ENCODE measurements at places on chromosomes 11 and 22.

DNA sequence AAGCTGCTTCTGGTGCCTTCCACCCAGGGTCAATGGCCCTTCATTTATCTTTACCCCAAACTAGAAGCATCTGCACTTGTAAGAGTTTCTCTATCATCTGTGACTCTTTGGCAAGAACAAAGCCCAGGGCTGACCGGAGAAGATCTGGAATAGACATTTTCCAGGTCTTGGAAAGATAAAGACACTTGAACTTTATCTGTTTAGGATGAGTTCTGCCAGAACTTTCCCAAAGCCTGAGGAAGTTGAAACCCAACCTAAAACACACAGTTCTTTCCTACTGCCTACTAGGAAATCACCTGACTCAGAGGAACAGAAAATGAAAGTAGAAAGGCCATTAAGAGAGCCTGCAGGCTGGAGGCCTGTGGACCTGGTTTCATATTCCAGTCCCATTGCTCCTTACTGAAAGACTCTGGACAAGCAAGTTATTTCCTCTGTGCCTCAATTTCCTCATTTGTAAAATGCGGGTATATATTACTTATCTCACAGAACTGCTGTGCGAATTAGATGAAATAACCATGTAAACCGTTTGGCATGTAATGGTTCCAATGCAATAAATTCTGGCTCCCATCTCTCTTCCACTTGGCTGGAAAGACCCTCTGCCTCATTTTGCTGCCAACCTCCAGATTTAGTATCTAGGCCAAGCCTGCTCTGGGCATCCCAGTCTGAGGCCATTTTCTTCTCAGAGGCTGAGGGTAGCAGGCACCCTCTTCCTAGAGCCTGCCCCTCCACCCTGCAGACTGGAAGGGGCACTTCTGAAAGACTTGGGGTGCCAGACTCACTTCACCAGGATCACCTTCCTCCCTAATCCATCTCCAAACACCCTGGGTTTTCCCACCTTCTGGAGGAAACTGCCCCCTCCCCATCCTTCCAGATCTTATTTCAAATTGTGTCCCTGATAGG, 1.2 kb downstream of the UBE2L6 start:
- H3K27me3 ChIP-seq, result no peaks in the 10 kb centered on the region
- peak; percentile 66 for DNase-seq
- peak overlapping the region; percentile 97 for H3K27ac ChIP-seq
- H3K4me3 ChIP-seq, result peak overlapping the region; percentile 96
- peaks cover 54% of the 10 kb centered on the region for H3K4me1 ChIP-seq
- H3K36me3 ChIP-seq, result peaks cover 45% of the 10 kb centered on the region

- no peak for DNase-seq
- H3K4me1 ChIP-seq, result no peaks in the 10 kb centered on the region
- H3K27me3 ChIP-seq, result no peaks in the 10 kb centered on the region
- H3K4me3 ChIP-seq, result no peak overlapping the region
These were observed 5.4 kb upstream of the OR51A2 start for GRCh38 chr11:4960877-4961276.

- H3K27me3 ChIP-seq, result no peaks in the 10 kb centered on the region
- no peak overlapping the region for H3K4me3 ChIP-seq
- no peak overlapping the region for H3K27ac ChIP-seq
- no peaks in the 10 kb centered on the region for H3K4me1 ChIP-seq
- peaks cover 15% of the 10 kb centered on the region for H3K36me3 ChIP-seq
These were observed 78.4 kb downstream of the HSD17B12 start for GRCh38 chr11:43758927-43759326.

DNA sequence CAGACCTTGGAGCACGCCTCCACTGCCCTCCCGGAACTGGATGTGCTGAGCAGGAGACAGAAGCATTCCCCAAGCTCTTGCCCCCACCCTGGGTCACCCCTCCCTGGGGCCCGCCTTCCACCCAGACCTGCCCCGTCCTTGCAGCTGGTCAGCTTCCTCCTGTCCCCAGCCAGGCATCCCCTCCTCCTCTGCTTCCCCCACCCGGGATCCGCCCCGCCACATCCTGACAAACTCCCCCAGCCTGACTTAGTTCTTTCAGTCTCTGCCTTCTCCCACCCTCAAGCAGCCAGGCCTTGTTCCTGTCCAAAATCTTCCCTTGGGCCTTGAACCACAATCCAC, 1.1 kb upstream of the PLXNB2 start:
- no peaks in the 10 kb centered on the region for H3K36me3 ChIP-seq
- DNase-seq, result no peak
- H3K4me1 ChIP-seq, result peaks cover 17% of the 10 kb centered on the region

- H3K36me3 ChIP-seq, result no peaks in the 10 kb centered on the region
- H3K27me3 ChIP-seq, result peaks cover 30% of the 10 kb centered on the region
- H3K27ac ChIP-seq, result no peak overlapping the region
- no peak overlapping the region for H3K4me3 ChIP-seq
- H3K4me1 ChIP-seq, result no peaks in the 10 kb centered on the region
- no peak for DNase-seq
These were observed 978 bp downstream of the C11orf87 start for GRCh38 chr11:109422870-109423465.

GRCh38 chr22:20131859-20132685, 468 bp downstream of the ZDHHC8 start:
- peak; percentile 24 for DNase-seq
- H3K4me3 ChIP-seq, result peak overlapping the region; percentile 62
- H3K27ac ChIP-seq, result no peak overlapping the region
- peaks cover 18% of the 10 kb centered on the region for H3K4me1 ChIP-seq
- no peaks in the 10 kb centered on the region for H3K27me3 ChIP-seq
- H3K36me3 ChIP-seq, result peaks cover 3% of the 10 kb centered on the region

- peaks cover 5% of the 10 kb centered on the region for H3K36me3 ChIP-seq
- peaks cover 3% of the 10 kb centered on the region for H3K27me3 ChIP-seq
- no peak overlapping the region for H3K27ac ChIP-seq
- H3K4me1 ChIP-seq, result no peaks in the 10 kb centered on the region
- no peak for DNase-seq
- H3K4me3 ChIP-seq, result no peak overlapping the region
These were observed 49.9 kb upstream of the GRK3 start for GRCh38 chr22:25514436-25515180.

GRCh38 chr11:35165423-35166368, 26.7 kb downstream of the CD44 start:
- H3K4me1 ChIP-seq, result peaks cover 100% of the 10 kb centered on the region
- peak overlapping the region; percentile 65 for H3K4me3 ChIP-seq
- no peaks in the 10 kb centered on the region for H3K27me3 ChIP-seq
- H3K27ac ChIP-seq, result peak overlapping the region; percentile 96

DNA sequence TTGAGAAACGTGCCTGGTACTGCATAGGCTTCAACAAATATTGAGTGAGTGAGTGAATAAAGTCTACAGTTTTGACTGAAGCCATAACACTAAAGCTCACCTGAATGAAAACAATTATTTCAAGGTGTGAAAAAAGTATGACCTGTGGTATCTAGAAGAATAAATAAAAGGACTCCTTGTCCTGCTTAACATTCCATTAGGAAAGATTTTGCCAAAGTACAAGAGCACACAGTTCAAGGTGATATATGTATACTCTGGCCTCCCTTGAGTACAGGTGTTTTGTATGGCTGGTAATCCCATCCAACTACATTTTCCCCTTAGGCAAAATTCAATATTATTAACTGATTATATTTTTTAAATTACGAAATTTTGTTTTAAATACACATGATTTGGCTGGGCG, 1.8 kb upstream of the CREBZF start:
- H3K27me3 ChIP-seq, result no peaks in the 10 kb centered on the region
- H3K36me3 ChIP-seq, result peaks cover 21% of the 10 kb centered on the region
- H3K4me3 ChIP-seq, result no peak overlapping the region
- peaks cover 15% of the 10 kb centered on the region for H3K4me1 ChIP-seq

DNA sequence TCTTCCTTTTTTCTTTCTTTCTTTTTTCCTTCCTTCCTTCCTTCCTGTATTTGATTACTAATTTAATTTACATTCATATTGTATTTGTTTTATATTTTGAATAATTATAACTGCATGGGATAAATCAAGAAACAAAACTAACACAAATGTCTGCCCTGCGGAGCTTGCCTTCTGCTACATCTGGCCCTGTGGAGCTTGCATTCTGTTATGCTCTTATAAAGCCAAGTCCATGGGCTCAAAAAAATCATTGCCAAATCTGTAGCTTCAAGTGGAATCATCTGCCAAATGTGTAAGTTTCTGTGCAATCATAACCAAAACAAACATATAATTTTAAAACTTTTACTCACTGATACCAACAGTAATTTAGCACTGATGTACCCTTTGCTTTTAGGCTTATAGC, 8.0 kb upstream of the OR52J3 start:
- no peaks in the 10 kb centered on the region for H3K4me1 ChIP-seq
- no peak overlapping the region for H3K4me3 ChIP-seq
- no peak overlapping the region for H3K27ac ChIP-seq
- no peaks in the 10 kb centered on the region for H3K27me3 ChIP-seq
- DNase-seq, result no peak
- no peaks in the 10 kb centered on the region for H3K36me3 ChIP-seq

DNA sequence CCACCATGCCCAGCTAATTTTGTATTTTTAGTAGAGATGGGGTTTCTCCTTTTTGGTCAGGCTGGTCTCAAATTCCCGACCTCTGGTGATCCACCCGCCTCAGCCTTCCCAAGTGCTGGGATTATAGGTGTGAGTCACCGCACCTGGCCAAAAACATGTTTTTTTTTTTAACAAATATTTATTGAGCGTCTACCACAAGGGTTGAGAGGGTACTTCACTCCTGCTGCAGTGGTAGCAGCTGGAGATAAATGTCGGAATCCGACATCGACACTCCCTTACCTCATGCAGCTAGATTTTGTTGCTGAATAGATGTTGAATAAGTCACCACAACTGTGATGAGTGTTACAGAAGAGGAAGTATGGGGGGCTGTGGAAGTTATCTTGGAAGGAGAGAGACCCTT, 971 bp downstream of the DNAJB13 start:
- DNase-seq, result no peak
- no peaks in the 10 kb centered on the region for H3K4me1 ChIP-seq
- H3K4me3 ChIP-seq, result no peak overlapping the region

DNA sequence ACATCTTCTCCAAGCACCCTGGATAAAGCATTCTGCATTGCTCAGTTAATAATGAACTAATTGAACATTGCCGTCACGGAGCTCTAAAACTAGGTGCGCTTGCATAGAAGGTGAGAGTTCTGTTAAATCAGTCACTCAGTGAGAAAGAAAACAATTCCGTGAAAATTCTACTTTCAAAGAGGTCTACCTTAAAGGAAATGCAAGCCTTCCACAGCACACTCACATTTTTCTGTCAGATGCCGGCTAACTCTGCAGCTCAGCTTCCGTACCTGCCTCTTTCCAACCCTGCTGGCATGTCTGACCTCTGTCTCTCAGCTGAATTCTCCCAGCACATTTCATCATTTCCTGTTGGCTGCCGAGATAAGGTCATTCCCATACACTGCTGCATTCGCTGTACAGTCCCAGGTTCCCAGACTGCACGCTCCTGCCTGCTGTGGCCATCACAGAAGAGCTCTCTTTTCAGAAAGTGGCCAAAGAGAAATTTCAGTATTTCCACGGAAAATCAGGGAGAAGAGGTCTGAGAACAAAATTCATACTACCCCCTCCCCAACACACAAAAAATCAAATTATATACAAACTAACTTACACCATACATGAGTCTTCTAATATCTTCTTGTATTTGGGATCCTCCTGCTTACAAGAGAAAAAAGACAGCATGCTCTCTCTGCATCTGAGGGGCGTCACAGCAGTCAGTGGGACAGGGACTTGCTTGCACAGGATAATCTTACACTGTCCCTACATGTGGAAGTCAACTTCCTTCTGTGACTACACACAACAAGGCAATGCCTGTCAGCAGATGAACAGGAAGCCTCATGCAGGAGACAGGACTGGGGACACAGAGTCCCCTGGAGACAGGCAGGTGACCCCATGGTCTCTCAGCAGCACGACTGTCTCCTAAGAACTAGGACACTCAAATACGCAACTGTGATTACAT, 55.1 kb downstream of the PACSIN2 start:
- DNase-seq, result no peak
- peaks cover 9% of the 10 kb centered on the region for H3K36me3 ChIP-seq
- no peak overlapping the region for H3K4me3 ChIP-seq
- no peaks in the 10 kb centered on the region for H3K27me3 ChIP-seq
- H3K4me1 ChIP-seq, result peaks cover 55% of the 10 kb centered on the region
- H3K27ac ChIP-seq, result peak overlapping the region; percentile 41

GRCh38 chr11:30938171-30938570, 352.0 kb upstream of the MPPED2 start:
- no peak for DNase-seq
- H3K4me1 ChIP-seq, result no peaks in the 10 kb centered on the region
- H3K27me3 ChIP-seq, result no peaks in the 10 kb centered on the region
- no peaks in the 10 kb centered on the region for H3K36me3 ChIP-seq

- no peak for DNase-seq
- H3K4me1 ChIP-seq, result no peaks in the 10 kb centered on the region
- no peak overlapping the region for H3K27ac ChIP-seq
- no peak overlapping the region for H3K4me3 ChIP-seq
- H3K27me3 ChIP-seq, result no peaks in the 10 kb centered on the region
These were observed 1526.1 kb downstream of the FAM181B start for GRCh38 chr11:81207421-81208054.

- DNase-seq, result no peak
- peak overlapping the region; percentile 96 for H3K27ac ChIP-seq
- H3K4me3 ChIP-seq, result no peak overlapping the region
These were observed 1.9 kb upstream of the SMDT1 start for GRCh38 chr22:42077486-42078125.

GRCh38 chr11:100221791-100222190, 465.3 kb upstream of the ARHGAP42 start:
- H3K4me1 ChIP-seq, result no peaks in the 10 kb centered on the region
- H3K36me3 ChIP-seq, result no peaks in the 10 kb centered on the region
- no peak overlapping the region for H3K4me3 ChIP-seq
